NCI-H2029 (cell line): ENCODE measurements at places on chromosomes 3 and 15.
A peak's percentile ranks its signal among the peaks of the same experiment; 100 is the strongest.

GRCh38 chr3:139199421-139200010 is 144.3 kb upstream of the MRPS22 start:
- no peak for DNase-seq

GRCh38 chr3:142975316-142975995 is 12.0 kb upstream of the PAQR9 start:
- no peak for DNase-seq

DNA sequence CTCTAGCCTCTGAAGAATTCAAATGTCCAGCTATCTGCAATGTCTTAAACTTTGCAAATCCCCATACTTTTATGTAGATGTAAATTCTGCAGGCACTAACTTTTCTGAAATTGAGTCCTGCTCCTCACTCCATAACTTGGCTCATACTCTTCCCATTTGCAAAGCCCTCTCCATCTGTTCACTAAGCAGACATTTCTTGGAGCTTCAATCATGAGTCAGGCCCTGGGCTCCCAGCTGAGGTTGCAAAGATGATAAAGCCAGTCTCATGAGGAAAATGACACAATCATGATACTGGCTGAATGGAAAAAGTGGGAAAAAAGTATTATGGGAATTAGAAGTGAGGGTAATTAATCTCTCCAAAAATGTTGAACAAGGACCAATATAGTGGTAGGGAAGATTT is 507.6 kb downstream of the NR2F2 start:
- DNase-seq = no peak

DNA sequence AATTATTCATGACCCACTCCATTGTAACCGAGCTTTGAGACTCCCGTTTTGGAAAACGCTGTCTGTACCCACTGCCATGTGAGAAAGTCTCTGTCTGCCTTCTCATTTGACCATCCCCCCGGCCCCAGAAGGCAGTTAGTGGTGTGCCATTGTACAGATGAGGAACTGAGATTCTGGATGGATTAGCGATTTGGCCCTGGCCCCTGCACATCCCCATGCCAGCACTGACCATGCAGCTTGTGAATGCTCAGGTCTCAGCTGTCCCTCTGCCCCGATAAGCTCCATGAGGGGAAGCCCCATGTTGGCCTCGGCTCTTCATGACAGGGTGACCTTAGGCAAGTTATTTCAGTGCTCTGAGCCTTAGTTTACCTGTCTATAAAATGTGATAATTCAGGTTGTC is 153.0 kb upstream of the SMAD3 start:
- DNase-seq = no peak

DNA sequence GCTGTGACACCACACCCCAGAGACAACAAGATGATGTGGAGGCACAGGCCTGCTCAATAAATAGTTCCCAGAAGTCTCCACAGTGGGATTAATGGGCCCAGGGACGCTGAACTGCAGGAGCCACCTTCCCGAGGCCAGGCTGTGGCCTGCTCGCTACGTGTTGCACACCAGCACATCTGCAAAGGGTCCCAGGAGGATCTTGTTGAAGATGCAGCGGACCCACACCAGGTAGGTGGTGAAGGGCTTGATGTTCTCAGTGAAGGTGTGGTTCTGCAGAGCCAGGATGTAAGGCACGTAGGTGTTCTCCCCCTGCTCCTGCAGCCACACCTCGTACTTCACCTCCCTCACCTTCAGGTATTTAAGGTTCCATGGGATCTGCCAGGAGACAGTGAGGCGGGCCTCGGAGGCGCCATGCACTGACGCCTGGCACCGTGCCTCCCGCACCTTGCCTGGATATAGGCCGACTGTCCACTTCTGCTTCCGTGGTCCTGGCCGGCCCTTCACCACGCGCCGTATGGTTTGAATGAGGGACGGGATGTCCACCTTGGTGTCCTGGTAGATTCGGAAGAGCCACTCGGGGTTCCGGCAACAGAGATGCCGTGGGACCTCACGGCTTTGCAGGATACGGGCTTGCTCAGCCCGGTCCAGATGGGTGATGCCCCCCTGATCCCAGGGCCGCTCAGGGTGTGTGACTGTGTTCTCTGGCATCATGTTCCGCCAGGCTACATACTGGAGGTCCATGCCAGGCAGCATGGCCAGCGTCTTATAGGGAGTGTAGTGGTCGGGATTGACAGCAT is 26.1 kb downstream of the POMGNT2 start:
- no peak for DNase-seq

DNA sequence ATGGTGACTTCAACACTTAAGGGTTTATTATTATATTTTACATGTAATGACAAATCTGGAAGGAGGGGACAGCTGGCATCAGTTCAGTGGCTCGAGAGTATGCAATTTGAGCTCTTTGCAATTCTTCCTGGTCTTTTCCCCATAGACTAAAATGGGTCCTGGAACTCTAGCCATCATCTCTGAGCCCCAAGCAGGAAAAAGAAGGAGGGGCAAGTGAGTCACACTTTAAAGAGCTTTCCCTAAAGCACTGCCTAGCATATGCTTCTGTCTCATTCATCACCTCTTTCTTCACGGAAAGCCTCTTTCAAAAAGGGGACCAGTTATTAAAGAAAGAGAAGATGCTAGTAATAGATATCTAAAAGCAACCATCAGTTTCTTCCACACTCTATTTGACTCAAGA is 466.3 kb downstream of the ZIC1 start:
- DNase-seq = no peak

DNA sequence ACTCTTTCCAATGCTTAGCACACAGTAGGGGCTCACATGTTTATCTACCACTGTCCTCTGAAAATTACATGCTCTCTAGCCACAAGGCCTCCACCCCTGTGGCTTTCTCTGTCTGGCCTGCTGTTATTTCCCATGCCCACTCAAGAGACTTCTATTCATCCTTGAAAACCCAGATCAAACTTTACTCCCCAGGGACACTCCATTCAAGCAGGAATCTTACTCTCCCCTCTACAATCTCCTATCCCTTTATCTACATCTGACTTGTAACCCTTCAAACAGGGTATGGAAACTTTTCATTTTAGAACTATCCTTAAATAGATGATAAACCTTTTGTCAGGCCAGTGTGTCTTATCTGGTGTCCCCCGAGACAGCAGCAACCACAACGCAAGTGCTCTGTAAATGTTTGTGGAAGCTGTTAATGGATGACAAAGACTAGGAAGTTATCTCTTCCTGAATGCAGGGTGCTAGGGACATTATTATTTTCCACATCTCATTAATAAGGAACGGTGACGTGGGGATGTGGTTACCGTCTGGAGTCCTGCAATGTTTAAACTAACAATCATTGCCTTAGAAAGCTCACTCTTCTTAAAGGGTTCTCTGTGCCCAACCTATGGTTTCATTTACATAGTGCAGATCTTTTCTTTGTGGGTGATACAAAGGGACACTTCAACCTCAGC is 322.3 kb downstream of the ARRDC4 start:
- no peak for DNase-seq

GRCh38 chr3:187286467-187287059 is 5.0 kb downstream of the MASP1 start:
- DNase-seq = no peak

GRCh38 chr15:81886591-81886990 is 159.2 kb downstream of the MEX3B start:
- no peak for DNase-seq

DNA sequence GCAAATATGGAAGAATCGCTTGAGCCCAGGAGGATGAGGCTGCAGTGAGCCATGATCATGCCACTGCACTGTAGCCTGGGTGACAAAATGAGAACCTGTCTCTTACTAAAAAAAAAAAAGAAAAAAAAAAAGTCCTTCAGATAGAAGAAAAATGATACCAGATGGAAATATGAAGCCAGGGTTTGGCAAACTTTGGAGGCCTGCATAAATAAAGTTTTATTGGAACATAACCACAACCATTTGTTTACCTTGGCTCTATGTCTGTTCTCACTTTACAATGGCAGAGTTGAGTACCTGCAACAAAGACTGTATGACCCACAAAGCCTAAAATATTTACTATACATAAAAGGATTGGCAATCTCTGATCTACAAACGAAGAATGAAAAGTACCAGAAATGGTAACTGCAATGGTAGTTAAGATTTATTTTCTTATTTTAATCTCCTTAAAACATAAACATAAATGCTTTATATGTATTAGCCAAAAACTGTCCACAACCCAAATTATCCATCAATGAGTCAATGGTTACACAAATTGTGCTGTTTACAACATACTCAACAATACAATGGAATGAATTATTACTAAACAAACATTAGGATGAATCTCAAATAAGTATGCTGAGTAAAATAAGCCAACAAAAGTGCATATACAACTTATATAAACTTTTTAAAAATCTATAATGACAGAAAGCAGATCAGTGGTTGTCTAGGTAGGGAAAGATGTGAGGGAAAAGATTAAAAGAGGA is 41.8 kb downstream of the GOLGB1 start:
- DNase-seq = peak; percentile 76

DNA sequence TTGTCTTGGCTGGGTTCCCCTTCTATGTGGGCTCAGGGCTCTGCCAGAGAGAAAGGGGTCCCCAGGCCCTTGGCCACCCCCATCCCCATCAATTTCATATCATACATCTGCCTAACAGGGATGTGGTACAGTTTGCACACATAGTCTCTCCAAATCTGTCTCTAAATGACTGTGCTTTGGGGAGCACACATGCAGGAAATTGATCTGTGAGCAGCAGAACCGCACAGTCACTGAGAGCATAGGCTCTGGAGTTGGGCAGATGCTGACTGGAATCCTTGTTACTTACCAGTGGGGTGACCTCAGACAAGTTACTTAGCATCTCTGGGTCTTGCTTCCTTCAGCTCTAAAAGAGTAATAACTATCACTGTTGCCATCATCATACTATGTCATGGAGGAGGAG is 273.9 kb downstream of the ABHD5 start:
- no peak for DNase-seq

DNA sequence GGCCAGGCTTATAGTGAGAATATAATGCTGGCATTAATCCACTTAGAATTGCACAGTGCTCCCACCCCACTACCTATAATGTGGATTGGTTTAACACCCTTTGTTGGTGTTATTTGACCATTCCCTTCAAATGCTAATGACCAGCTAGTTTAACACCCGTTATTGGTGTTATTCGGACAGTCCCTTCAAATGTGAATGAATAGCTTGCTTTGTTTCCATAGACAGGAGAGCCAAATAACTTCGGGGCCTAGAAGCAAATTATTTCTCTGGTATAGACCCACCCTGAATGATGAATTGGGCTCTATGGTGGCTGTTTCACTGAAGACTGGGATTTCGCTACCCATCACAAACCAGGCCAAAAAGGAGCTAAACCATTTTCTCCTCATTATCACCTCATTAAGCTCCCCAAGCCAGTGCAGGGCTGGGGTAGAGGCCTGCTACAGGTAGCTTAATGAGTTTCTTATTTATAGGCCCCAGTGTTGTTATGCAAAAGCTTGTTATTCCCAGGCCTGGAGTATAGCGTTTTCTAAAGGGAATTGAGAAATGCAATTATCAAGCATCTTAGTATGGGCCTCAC is 494.1 kb upstream of the DPH6 start:
- no peak for DNase-seq

GRCh38 chr3:108159865-108160264 is 62.4 kb downstream of the IFT57 start:
- DNase-seq = no peak

- no peak for DNase-seq
These were observed 25.8 kb downstream of the USP3 start for GRCh38 chr15:63530235-63530634.

DNA sequence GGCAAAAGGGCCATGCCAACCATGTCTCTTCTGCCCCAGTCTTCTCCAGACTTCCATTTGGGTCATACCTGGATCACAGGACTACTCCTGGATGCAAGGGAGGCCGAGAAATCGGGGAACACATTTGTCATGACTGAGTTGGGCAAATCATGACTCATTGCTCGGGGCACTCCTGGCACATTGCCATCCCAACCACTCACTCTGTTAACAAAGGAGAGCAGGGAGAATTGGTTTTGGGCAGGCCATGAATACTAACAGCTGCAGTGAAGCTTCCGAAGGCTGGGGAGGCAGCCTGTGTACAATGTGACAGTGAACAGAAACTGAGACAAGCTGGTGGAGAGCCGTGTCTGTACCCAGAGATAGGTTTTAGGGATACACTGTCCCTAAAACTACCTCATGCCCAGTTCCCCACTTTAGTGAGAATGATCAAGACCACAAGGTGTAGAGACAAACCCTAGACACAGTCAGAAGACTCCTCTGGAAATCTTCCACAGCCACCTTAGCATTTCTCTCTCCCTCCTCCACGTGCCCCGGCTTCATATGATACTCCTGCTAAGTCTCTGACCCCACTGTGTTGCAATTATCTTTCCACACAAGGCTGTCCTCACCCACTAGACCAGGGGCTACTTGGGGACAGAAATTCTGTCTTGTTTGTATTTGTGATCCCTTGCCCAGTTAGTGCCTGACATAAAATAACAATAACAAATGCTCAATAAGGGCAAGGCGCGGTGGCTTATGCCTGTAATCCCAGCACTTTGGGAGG is 10.5 kb upstream of the BUB1B start:
- peak; percentile 28 for DNase-seq

- no peak for DNase-seq
These were observed 178.5 kb upstream of the ZBTB20 start for GRCh38 chr3:115325539-115325938.

DNA sequence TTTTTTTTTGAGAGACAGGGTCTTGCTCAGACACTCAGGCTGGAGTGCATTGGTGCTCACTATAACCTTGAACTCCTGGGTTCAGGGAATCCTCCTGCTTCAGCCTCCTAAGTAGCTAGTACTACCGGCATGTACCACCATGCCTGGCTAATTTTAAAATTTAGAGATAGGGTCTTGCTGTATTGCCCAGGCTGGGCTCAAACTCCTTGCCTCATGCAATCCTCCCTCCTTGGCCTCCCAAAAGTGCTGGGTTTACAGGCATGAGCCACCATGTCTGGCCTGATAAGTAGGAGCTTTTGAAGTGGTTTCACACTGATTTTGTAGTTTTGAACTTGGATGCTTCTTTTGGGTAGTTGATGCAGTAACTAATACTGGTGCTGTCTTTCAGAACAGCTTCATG is 7.8 kb downstream of the MAP2K1 start:
- DNase-seq = no peak

DNA sequence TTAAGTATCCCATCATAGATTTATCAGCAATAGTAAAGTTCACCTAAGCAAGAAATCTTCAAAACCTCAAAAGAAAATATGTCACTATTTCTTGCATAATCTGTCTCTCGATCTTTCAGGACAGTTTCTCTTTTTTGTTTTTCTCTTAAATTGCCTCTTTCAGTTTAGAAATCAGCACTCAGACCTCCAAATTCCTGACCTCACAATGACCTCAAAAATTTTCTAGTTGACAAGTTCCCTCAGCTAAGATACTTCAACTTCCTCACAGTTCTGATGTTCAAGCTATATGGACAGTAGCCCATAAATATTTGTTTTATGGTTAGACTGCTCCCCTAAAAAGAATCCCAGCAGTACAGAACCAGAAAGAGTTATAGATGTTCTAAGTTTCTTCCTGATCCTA is 24.1 kb downstream of the SLC24A5 start:
- no peak for DNase-seq

GRCh38 chr3:189519458-189519857 is 111.7 kb upstream of the TP63 start:
- DNase-seq = no peak

GRCh38 chr3:69959581-69959980 is 40.0 kb upstream of the SAMMSON start:
- no peak for DNase-seq

- DNase-seq = no peak
These were observed 331.0 kb downstream of the ZBTB20 start for GRCh38 chr3:114816052-114816451.

- peak; percentile 67 for DNase-seq
These were observed 28.1 kb upstream of the CNBP start for GRCh38 chr3:129211772-129212171.

GRCh38 chr15:29283381-29283780 is 13.8 kb upstream of the NSMCE3 start:
- no peak for DNase-seq

- no peak for DNase-seq
These were observed 328.0 kb downstream of the NLGN1 start for GRCh38 chr3:173725507-173725906.
